ENCODE measurements at places on chromosomes 2 and 18.

GRCh38 chr2:50674876-50675275 lies 357.1 kb downstream of the NRXN1 start:
- DNase-seq: no peak

- no peak for DNase-seq
These were observed 4.0 kb downstream of the EGR4 start for GRCh38 chr2:73289304-73289703.

- DNase-seq: no peak
These were observed 97.2 kb upstream of the ALKAL2 start for GRCh38 chr2:385061-385460.

- DNase-seq: no peak
These were observed 183.4 kb downstream of the PRKCE start for GRCh38 chr2:45834858-45835257.

DNA sequence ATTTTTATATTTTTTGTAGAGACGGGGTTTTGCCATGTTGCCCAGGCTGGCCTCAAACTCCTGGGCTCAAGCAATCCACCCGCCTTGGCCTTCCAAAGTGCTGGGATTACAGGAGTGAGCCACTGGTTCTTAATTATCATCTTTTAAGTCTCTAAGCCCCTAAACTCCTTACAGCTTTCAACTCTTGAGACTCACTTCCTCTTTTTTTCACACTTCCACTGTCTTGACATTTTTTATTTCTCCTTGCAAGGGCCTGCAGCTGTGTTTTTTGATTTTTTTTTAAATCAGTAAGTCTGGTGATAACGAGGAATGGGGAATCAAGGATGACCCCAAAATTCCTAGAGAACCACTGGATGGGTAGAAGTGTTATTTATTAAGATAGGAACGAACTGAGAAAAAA lies 8.6 kb upstream of the ABCB11 start:
- DNase-seq: no peak

DNA sequence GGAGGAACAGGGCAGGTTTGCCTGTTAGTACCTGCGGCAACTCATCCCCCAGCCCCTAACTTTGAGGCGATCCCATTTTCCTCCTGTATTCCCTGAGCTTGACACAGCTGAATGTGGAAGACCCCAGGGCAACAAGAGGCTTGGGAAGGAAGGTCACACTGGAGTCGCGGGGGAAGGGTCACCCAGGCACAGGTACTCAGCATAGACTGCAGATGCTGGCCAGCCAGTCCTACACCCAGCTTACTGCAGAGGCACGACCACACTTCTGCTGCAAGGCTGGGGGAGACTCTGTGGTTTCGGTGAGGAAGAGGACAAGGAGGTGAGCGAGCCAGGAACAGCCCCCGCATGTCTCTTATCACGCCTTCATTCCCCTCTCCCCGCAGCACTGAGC lies 91.5 kb downstream of the MALT1 start:
- no peak for DNase-seq

GRCh38 chr2:118049816-118050140 lies 35.9 kb upstream of the CCDC93 start:
- no peak for DNase-seq

GRCh38 chr2:191178806-191179514 lies 28.2 kb upstream of the STAT4 start:
- DNase-seq: no peak

- no peak for DNase-seq
These were observed 13.0 kb upstream of the FHL2 start for GRCh38 chr2:105411720-105412407.

Measured in HS-27A (cell line).